ENCODE measurements at places on chromosomes 1 and 21.

- DNase-seq: peak; percentile 55
Measured at GRCh38 chr1:110011527-110012041, 22.8 kb upstream of the STRIP1 start.

DNA sequence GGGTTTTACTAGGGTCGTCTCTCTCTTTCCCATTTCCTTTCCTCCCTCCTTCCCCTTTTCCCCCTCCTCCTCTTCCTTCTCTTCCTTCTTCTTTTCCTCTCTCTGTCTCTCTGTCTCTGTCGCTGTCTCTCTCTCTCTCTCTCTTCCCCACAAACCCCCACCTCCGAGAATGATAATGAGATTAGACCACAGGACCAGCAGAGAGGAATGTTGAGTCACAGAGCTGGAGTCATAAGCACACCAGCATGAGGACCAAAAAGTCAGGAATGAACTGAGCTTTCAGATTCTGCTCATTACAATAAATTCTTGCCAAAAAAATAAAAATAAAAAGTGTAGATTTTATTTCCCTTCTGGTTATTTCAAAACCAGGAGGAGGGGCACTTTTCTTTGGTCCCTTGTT, 377.4 kb downstream of the LTN1 start:
- peak; percentile 88 for DNase-seq

DNA sequence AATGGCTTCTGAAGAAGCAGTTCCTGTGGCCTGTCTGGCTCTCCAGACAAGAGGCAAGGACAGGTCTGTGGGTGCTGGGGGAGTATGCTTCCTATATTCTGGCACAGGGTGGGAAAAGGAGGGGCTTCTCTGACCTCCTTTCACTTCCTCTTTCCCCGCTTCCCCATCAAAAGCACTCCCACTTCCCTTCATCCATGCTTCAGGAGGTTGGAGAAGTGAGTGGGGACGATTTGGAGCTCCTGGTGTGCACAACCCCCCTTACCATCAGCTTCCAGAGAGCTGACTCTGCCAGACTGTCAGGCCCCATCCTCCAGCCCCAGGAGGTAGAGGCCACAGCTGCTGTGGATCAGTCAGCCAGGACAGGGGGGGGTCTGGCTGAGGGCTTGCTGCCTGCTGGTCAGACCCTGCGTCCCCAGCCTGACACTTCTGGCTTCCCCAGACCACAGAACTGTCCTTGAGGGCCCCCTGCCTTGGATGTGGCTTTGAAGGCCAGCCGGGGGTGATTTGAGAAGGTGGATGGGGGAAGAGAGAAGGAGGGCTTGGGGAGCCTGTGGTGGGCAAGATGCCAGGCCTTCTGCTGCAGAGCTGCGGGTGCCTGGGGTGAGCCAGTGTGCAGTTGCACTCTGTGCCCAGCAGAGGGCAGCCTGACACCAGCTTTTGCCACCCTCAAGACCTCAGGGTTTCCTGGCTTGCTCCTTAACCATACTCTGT, 21.5 kb upstream of the TMEM222 start:
- DNase-seq: peak; percentile 98

- DNase-seq: no peak
Measured at GRCh38 chr1:23720256-23720995, 22.8 kb upstream of the ELOA start.

DNA sequence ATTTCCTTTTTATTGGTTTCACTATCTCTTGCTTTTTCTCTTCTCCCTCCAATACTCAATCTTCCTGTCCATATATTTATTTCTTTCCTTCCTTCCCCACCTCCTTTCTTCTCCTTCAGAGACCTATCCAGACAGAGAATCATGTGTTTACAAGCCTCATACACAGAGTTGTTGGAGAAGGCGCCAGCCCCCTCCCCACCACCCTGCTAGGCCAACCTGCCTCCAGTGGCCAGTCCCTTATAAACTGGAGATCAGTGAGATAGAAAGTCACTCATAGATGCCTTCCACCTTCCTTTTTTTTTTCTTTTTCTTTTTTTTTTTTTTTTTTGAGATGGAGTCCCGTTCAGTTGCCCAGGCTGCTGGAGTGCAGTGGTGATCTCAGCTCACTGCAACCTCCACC, 53.3 kb downstream of the CD247 start:
- DNase-seq: no peak

DNA sequence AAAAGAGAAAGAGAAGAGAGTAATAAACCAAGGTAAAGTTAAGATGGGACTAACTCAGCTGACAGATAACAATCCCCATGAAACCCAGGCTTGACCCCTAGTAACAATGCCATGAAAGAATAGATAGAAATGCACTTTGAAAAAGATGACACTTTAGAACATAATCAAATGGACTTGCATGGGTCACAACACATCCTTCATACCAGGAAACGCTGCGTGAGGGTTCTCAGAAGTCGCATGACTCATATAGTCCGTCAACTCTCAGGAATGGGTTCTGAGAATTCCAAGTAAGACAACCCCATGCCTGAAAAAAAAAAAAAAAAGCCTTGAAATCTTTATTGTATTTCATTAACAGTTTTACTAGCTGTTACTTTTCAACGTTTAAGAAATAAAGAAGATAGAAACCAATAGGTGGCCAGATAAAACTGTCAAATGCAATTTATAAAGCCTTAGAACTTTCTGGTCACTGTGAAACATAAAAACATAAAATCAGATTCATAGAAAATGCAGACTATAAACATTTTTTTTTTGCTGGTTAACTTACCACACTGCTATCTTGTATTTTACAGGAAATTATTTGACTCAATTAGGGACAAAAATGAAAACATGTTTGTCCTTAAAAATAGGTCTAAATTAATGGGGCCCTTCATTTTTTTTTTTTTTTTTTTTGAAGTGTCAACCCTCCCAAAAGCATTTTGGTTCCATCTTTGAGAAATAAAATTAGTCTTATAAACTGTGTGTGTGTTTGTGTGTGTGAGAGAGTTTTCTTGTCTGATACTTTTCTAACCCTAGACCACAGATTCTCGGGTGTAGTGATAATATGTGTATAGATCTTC, 202.1 kb downstream of the NCAM2 start:
- DNase-seq: peak; percentile 99

GRCh38 chr1:30748699-30749401, 8.7 kb downstream of the LAPTM5 start:
- no peak for DNase-seq

DNA sequence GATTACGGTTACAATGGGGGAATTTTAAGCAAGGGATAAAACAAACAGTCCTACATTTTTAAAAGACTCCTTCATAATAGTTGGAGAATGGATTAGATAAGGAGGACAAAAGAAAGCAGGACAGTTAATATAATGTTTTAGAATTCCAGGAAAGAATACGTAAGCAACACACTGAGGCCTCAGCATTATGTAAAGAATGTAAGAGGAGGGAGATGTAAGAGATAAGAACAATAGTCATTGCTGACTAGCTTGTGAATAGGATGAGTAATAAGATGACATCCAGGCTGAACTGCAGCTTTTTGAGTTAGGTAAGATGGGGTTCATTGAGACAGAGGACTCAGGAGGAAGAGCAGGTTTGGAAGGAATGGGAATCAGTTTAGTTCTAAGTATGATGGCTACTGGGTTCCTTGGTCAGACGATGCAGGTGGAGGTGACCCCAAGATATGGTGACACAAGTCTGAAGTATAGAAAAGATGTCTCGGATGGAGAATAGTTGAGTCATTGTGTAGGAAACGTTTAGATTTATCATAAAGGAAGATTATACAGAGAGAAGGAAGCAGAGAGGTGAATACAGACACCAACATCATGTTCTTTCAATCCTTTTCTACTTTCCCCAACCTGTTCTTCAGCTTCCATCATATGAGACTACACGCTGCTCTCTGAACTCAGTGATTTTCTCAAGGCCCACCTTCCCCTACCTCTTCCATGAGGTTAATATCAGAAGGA, 372.8 kb downstream of the PTBP2 start:
- DNase-seq: peak; percentile 89

- DNase-seq: no peak
Measured at GRCh38 chr1:171310661-171311087, 3.3 kb upstream of the FMO4 start.

GRCh38 chr1:180027949-180028445, 73.4 kb downstream of the CEP350 start:
- DNase-seq: peak; percentile 84

- peak; percentile 56 for DNase-seq
Measured at GRCh38 chr1:36123356-36123755, 1.7 kb downstream of the COL8A2 start.

- no peak for DNase-seq
Measured at GRCh38 chr1:164602101-164602422, 43.1 kb downstream of the PBX1 start.

GRCh38 chr1:146021050-146021445, 487 bp downstream of the HJV start:
- DNase-seq: no peak

DNA sequence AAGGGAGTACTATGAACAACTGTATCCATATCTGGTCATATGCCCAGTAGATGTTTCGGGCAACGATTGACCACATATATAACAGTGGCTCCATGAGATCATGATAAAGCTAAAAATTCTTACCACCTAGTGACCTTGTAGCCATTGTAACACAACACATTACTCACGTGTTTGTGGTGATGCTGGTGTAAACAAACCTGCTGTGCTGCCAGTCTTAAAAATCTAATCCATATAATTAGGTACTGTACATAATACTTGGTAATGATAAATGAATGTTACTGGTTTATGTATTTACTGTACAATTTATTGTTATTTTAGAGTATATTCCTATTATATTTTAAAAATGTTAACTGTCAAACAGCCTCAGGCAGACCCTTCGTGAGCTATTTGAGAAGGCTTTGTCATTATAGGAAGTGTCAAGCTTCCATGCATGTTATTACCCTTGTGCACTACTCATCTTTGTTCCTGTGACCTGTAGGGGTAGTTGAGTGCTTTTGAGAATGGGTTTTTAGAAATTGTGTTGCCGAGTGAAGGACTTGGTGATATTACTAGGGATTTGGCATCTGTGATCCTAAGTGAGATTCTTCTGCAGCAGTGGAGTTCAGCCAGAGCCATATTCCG, 23.6 kb downstream of the DIP2A start:
- DNase-seq: no peak

DNA sequence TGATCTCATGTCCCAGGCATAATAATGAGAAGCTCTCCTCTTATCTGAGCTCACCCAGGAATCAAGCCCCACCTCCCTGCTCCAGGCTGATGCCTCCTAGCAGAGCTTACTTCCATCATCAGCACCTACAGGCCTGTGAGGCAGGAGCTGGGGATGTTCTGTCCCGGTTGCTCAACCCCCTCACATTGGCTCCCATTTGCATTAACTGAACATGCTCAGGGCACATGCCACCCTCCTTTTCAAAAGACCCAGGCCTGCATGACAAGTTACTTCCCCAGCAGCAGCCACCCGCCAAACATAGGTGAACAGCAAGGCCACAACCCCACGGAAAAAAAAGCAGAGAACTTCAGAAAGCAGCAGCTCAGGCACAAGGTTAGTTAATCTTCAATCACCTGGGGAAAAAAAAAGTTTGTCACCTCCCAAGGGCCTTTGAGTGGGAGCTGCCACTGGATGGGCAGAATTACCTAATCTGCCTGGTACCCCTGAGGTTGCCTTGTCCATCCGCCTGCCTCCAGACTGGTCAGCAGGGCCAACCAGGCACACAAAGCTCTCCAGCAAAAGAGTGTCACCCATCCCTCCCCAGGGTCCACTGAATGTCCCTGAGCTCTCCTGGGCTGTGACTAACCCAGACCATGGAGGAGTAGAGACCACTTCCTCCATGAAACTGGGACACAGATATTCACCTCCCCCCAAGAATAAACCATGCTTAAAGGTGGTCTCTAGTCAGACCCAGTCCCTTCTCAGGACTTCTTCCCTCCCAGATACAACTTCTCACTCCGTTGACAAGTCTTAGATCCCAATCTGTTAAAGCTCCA, 4.4 kb downstream of the KCNN3 start:
- no peak for DNase-seq

GRCh38 chr1:1434131-1434823, 1.2 kb upstream of the VWA1 start:
- peak; percentile 44 for DNase-seq

DNA sequence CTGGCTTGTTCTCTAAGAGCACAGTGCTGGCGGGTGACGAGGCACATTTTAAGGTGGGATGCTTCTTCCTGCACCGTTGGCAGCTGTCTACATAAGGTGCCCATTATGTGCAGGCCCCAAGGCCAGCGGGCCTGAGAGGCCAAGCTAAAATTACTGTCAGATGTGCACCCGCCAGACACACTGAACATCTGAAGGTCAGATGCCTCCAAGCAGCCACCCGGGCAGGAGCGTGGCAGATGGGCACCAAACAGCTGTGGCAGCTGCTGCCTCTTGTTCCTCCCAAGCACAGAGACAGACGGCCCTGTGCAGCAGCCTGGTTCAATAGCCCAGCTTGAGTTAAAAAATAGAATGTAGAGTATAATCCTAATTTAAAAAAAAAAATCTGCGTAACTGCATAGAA, 211.9 kb upstream of the EDN2 start:
- no peak for DNase-seq

- DNase-seq: no peak
Measured at GRCh38 chr1:230156536-230156935, 89.5 kb downstream of the GALNT2 start.

GRCh38 chr1:104706631-104707147, 957.0 kb downstream of the AMY1C start:
- peak; percentile 4 for DNase-seq

DNA sequence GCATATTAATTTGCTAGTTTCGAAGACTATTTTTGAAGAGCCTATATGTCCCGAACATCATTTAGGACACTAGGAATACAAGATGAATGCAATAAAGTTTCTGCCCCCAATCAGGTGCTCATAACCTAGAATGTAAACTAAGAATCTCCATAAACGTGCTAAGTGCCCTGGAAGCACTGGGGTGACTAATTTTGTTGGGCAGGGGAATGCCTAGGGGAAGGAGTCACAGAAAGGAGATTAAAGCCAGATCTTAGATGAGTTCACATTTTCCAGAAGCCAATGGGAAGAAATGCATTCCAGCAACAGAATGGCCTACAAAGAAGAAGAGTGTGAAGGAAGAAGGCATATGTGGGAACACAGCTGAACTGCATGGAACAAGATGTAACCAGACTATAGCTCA, 19.5 kb downstream of the SCYL3 start:
- peak; percentile 91 for DNase-seq

GRCh38 chr1:239031310-239031709, 355.1 kb upstream of the CHRM3 start:
- no peak for DNase-seq

DNA sequence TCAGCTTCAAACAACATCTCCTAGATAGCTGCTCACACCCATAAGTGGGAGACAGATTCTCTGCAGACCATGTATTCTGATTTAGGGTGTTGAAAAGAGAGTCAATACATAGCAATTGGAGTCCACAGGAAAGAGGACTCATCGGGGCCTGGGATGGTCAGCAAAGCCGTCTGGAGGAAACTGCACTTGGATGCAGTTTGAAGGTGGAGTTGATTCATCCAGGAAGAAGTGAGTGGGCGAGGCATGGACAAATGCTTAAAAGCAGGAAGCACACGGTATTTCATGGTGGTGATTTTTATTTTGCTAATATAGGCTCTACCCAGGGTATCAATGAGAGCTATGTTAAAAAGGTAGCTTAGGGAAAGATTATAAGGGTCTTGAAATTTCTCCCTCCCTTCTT, 36.8 kb upstream of the DIRAS3 start:
- DNase-seq: no peak

DNA sequence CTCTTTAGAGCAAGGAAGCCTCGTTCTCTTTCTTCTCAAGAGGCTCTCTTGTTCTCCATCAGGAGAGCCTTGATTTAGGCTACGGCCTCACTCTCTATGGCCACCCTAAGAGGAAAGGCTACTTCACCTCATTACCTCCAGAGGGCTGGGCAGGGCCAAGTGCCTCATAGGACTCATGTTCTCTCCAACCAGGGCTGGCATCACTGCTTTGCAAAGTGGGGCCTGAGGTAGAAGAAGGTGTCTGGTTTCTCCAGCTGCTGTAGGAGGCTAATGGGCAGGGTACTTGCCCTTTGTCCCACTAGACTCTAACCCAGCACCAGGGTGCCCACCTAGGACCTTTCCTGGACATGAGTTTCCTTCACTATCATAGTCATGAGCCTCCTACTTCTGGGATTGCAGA, 2.1 kb upstream of the ATXN7L2 start:
- DNase-seq: no peak

Measured in fibroblast of skin of abdomen (primary cell).